Neural progenitor cell (in vitro differentiated cells): ENCODE measurements at places on chromosomes 13 and 19. TPM values are rescaled to one million over a fixed set of nuclear protein-coding genes. Genes with fewer than 3 reads are reported as not detected.

The SCN1B gene
- 2.2 and 3.9 TPM in 2 replicates for total RNA-seq

The HPN gene
- total RNA-seq, result 0.30 and 2.2 TPM in 2 replicates

The ITGBL1 gene
- not detected in 2 replicates for total RNA-seq

The C19orf67 gene
- total RNA-seq, result not detected in 2 replicates

The IRF3 gene
- 29.5 and 65.1 TPM in 2 replicates for total RNA-seq

The MYBPC2 gene
- total RNA-seq, result 0.65 and 0.77 TPM in 2 replicates

The GFY gene
- total RNA-seq, result 0.09 TPM in 1 of 2 replicates, not detected in the other

The ZNF177 gene
- total RNA-seq, result 15.7 and 20.9 TPM in 2 replicates

The GSK3A gene
- 22.5 and 41.3 TPM in 2 replicates for total RNA-seq

The CLDN10 gene
- 22.8 and 25.5 TPM in 2 replicates for total RNA-seq

The SOX1 gene
- 3.3 and 4.7 TPM in 2 replicates for total RNA-seq

The RDH8 gene
- not detected in 2 replicates for total RNA-seq

The SLC25A41 gene
- 0.46 TPM in 1 of 2 replicates, not detected in the other for total RNA-seq

The GPR183 gene
- total RNA-seq, result not detected in 2 replicates
